WERI-Rb-1 (cell line): ENCODE measurements at places on chromosomes 1 and 21.

- DNase-seq = no peak
Observed at GRCh38 chr1:25204797-25205480, 27.4 kb downstream of the SYF2 start.

- no peak for DNase-seq
Observed at GRCh38 chr1:237133921-237134320, 91.9 kb downstream of the RYR2 start.

DNA sequence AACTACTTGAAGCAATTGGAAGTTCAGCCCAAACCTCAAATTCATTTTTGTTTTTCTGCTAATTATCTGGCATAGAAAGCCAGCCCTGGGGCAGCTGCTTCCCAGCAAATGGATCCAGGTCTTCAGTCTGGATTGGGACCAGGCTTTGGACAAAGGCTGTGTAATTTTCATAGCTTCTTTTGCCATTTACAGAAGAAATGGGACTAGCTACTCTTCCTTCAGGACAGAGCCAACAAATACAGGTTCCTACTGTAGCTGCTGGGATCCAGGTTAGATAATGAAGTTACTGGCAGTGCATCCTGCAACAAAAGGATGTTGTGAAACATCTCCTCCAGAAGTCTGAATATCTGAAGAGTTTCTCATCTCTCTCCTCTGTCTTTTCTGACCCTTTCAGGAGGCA, 171.5 kb upstream of the CAMK1G start:
- no peak for DNase-seq

- no peak for DNase-seq
Observed at GRCh38 chr1:89557956-89558355, 33.3 kb downstream of the LRRC8B start.

DNA sequence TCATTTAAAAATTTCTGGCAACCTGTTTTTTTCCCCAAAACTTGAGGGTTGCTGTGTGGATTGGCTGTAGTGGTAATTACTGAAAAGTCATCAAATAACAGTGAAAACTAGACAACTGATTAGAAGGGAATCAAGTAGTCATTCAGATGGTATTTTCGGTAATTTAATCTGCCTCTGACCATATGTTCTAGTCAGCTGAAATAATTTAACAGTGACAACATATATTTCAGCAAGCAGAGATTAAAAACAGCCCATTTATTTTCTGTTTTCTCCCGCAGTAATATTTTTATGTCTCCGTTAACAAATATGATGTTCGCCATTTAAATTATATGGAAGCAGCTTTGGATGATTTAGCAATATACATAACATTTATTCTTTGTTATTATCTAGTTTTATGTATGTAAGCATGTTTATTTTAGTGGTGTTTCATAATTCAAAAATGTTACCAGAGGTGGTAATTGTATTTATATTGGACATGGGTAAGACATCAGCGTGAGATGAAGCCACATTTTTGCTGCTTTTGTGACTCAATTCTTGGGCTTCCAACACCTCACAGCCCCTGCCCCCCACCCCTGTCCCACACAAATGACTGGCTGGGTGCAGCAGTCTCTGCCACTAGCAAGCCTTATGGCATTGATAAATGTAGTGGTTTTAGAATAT, 104.4 kb downstream of the GALNT2 start:
- no peak for DNase-seq

GRCh38 chr1:178541829-178542553, 29.1 kb downstream of the TEX35 start:
- peak; percentile 78 for DNase-seq

- DNase-seq = no peak
Observed at GRCh38 chr1:100239961-100240360, 9.7 kb downstream of the DBT start.

DNA sequence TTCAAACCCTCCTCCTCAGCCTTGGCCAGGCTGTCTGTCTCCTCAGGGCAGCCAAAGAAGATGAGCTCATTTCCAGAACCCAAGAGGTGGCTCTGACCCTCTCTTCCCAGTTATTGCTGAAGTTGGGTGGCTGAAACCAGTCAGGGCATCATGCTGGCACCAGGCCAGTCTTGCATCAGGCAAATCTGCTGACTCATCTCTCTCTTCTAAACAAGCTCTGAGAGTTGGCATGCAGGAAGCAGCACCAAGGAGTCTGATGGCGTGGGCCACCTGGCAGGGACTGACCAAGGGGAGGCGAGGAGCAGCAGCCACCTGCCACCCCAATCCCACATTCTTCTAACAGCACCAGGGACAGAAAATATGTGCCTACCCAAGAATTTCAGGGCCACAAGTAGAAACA, 104.8 kb upstream of the ATP1A1 start:
- DNase-seq = no peak

DNA sequence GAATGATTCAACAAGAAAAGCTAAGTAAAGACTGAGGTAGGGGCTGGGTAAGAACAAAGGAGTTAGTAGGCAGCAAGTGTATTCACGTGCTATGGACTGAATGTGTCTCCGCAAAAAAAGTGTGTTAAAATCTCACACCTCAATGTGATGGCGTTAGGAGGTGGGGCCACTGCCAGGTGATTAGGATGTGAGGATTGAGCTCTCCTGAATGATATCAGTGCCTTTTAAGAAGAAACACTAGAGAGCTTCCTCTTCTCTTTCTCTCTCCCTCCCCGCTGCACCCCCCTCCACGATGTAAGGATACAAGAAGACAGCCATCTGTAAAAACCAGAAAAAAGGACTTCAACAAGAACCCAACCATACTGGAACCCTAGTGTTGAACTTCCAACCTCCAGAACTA, 396.1 kb upstream of the PLXNA2 start:
- no peak for DNase-seq

DNA sequence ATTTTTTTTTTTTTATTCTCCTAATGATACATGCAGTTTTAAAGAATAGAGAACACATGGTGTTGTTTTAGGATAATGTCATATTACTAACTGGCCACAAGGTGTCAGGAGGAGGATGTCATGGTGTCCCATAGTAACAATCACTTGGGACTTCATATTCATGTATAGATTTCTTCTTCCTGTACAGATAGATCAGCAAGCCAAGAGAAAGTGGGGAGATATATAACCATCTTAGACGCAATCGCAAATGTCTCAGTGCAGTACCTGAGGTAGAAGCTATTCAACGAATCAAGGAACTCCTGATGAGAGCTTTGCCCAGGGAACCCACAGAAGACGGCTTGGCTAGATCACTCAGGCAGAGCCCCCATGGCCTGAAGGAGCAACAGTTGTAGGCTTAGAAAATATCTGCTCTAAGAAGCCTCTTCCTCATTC, 12.3 kb downstream of the OR2T11 start:
- no peak for DNase-seq

DNA sequence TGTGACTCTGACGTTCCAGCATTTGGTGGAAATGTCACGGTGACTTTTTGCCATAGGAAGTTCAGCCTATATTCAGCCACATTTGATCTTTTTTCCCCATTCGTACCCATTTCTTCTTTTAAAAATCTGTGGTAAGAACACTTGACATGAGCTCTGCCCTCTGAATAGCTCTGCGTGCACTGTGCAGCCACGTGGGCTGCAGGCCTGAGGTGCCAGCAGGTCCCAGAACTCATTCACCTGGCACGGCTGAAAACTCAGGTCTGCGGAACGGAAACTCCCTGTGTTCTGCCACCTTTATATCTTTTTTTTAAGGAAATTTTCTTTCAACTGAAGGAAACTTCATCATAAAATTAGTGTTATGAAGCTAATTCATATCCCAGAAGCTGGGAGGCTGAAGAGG, 28.6 kb downstream of the CEP104 start:
- DNase-seq = no peak

GRCh38 chr1:90721210-90722194, 4.4 kb upstream of the BARHL2 start:
- DNase-seq = peak; percentile 68

DNA sequence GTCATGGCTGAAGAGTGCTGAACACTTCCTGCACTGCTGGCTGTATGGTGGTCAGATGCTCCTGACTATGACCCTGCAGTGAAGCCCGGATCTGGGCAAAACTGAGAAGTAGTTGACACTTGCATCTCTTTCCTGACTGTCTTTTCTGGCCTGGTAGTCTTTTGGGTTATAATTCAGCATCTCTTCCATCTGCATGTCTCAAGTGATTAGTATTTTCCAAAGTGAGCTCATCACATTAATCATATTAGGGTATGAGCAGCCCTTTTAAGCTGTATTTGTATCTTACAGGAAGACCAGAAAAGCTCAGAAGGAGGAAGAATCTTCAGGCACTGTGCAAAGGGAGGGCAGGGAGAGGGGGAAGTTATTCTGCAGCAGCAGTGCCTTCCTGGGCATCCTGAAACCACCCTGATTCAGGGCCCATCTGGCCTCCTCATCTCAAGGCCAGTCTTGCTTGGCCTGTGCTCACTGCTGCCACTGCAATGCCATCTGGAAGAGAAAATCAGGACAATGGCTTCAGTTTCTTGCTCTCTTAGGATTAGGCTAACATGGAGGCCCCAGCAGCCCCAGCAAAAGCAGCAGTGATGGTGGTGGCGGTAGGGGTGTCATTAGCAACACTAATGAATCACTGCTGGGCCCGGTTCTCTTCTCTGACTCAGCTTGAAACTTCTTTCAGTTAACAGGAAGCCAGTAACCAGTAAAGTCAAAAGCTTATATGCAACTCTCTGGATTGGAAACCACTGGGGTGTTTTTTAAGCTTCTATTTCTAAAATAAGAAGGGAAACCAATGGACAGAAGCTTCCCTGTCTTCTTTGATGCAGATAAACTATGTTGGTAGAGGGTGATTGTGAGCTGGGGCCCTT, 63.3 kb upstream of the WDR26 start:
- DNase-seq = no peak

- no peak for DNase-seq
Observed at GRCh38 chr1:64839732-64840405, 95.0 kb downstream of the RAVER2 start.

DNA sequence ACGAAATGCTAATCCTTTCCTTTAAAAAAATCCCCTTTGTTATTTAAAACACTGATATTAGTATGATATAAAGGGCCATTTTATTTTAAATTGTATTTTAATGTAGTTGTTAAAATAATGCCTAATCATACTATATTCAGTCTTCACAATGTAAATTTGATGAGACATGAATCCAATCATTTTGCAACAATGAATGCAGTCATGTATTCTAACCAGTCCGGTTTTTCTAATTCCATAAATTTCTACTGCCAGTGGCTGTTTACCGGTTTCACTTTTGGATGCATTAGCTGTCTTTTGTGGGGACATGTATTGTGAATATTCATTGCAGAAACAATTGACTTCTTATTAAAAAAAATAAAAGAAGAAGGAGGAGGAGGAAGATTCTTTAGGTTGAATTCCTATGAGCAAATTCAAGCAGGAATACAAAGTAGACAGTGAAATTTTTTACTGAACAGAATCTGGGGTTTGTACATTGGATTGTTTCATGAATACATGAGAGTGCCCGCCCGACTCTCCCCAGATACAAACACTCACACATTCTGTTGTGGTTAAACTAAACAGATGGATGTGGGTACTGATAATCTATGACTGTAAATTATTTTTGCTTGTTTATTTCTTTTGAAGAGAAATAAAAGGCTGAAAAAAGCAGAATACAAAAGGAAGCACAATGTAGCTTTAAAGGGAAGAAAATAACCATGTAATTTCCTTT, 624.8 kb upstream of the PTBP2 start:
- DNase-seq = no peak

GRCh38 chr1:26516987-26517765, 12.4 kb upstream of the RPS6KA1 start:
- DNase-seq = peak; percentile 46

DNA sequence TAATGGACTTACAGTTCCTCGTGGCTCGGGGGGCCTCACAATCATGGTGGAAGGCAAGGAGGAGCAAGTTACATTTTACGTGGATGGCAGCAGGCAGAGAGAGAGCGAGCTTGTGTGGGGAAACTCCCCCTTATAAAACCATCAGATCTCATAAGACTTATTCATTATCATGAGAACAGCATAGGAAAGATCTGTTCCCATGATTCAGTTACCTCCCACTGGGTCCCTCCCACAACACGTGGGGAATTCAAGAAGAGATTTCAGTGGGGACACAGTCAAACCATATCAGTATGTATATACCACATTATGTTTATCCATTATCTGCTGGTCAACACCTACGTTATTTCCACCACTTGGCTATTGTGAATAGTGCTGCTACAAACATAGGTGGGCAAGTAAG, 352.3 kb upstream of the B3GALT2 start:
- DNase-seq = no peak

- no peak for DNase-seq
Observed at GRCh38 chr1:47756006-47756405, 241.2 kb downstream of the TRABD2B start.

- peak; percentile 70 for DNase-seq
Observed at GRCh38 chr1:64505944-64506655, 36.2 kb downstream of the CACHD1 start.

- DNase-seq = no peak
Observed at GRCh38 chr1:166730299-166730888, 108.9 kb upstream of the POGK start.

GRCh38 chr1:220922951-220923350, 43.7 kb downstream of the HLX start:
- peak; percentile 87 for DNase-seq

DNA sequence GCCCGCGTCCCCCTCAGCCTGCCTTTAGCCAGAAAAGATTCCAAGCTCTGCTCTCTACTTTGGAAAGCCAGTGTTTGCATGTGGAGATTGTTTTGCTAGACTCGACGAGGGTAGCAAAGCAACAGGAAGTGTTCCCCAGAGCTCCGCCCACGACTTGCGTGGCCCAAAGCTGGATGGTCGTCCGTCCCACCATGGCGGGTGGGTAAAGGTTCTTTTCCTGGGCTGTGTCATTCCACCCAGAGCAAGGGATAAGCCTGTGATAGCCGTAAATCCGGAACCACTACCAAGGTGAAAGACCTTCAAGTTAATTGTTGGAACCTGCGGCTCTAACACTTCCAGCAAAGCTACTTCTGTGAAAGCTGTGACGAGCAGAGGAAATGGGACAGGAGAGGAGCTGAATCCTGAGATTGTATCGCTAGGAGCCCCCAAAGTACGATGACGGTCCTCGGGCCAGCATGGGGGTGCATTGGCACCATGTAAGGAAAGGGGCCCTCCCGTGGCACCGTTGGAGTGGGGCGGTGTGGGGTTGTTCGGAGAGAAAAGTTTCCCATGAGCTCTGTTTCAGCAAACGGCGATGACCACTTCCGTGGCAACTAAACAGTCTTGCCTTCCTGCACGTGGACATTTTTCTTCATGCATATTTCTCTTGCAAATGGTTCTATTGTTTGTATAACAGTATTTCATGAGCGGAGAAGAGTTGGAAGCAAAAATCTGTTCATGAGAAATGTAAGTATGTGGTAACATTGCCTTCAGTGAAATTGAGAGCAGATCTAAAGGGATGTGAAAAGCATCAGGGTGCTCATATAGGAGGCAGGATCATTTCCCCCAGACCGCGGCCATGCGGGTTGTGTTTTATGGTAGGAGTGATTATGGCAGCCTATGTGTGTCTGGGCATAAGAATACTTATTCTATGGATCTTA, 8.4 kb downstream of the MX2 start:
- DNase-seq = no peak

DNA sequence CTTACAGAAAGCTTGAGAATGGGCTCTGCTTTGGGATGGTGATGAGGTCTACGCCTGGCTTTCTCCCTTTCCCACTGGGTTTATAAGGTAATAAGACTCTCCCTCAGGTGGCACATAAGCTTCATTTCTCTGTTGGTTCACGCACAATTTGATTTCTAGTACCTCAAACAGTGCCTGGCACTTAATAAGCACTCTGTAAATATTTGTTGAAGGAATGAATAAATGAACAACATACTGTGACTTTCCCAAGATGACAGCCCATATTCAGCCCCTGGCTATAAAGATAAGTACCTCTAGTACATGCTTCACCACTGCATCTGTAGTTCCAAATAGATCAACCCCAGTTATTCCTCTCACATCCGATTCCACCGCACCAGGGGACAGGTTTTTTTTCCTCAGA, 17.8 kb downstream of the COPA start:
- no peak for DNase-seq
